CD8-positive, alpha-beta memory T cell (primary cell): ENCODE measurements at places on chromosomes 3 and 15.

- DNase-seq = no peak
Measured at GRCh38 chr3:122668930-122669730, 11.5 kb upstream of the PARP14 start.

- no peak for DNase-seq
Measured at GRCh38 chr3:42668413-42668760, 14.9 kb downstream of the ZBTB47 start.

DNA sequence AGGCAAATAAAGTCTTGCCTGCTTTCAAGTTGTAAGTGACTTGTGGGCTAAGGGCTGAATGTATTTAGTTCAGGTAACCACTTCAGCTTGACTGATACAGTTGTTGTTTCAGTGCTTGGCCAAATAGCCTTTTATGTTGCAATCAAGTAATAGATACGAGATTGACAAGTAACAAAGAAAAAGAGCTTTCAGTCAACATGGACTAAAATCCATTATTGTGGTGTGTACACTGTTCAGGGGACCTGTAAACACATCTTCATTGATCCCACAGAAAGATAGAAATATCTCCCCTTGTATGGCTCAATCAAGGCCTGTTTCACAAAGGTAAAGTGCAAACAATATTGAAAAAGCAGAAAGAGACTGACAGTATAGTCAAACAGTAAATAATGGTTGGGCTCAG is 224.8 kb upstream of the TMCO5A start:
- DNase-seq = no peak

DNA sequence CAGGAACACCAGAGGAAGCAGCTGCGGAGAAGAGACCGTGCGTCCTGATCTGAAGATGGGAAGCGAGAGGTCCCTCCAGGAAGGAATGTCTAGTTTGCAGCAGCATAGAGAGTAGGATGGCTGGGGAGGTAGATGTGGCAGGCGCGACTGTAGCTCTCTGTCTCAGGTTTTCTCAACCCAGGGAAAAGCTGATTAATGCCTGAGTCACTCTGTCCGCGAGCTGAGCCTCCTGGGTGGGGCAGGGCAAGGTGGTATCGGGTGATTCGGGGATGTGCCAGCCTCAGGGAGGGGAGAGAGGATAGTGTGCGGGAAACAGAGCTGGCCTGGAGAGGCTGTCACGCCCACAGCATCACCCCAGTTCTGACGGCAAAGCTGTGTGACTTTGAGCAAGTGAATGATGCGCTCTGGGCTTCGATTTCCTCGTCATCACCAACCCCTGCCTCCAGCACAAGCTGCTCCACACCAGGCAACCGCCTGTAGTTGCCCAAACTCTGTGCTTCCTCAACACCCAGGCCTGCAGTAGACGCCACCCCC is 28.4 kb downstream of the CPN2 start:
- no peak for DNase-seq

- DNase-seq = no peak
Measured at GRCh38 chr15:45773149-45773548, 138.3 kb downstream of the SQOR start.

DNA sequence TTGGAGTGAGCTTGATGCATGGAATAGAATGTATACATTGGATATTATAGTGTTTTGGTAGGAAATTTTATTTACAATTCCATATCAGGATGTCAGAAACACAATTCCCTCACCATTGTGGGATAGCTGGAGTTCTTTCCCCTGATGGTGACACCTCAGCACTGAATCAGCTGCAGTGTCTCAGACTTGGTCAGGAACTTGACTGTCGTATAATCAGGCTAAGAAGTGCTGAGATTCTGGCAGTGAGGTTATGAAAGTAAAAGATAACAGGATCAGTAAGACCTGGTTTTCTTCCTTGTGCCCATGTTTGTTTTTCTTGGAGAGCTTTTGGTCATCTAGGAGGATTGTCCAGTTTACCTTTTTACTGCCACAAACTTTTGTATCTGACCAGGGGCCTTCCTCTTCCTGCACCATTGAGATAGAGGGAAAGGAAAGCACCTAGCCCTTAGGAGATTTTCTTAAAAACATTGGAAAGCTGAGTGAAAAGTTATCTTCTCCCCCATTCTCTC is 27.3 kb upstream of the ST3GAL6 start:
- DNase-seq = no peak

- DNase-seq = no peak
Measured at GRCh38 chr3:66138336-66139313, 82.2 kb upstream of the SLC25A26 start.

GRCh38 chr15:100780208-100780800 is 99.3 kb upstream of the ALDH1A3 start:
- DNase-seq = no peak

DNA sequence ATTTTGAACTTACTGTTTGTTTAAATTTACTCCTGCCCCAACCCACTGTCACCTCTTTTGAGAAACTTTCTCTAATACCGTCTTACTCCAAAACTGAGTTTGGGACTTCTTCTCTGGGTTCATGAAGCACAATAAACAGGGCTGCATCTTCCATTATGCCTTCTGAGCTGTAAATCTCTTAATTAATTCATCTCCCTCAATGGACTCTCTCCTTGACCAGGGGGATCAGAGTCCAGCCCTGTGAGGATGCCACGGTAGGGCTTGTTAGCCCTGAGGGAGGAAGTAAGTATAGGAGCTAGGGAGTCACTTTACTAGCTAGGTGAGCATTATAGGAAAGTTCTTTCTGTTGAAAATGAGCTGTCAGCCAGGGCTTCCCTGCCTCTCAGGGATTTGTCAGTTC is 299.3 kb upstream of the SATB1 start:
- DNase-seq = no peak

DNA sequence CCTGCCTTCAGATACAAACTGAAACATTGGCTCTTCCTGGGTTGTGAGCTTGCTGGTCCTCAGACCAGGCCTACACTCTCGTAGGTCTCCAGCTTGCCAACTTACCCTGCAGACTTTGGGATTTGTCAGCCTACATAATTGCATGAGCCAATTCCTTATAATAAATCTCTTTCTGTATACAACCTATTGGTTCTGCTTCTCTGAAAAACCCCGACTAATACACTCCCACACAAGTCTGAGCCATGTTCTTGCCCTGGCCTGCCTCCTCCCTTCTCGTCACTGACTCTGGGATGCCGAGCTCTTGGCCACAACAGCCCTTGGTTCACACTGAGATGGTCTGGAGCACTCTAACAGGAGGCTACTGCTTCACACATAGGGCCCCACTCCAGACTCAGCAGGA is 9.5 kb downstream of the CYP19A1 start:
- no peak for DNase-seq

- peak; percentile 74 for DNase-seq
Measured at GRCh38 chr3:126654571-126655383, at the start of gene TXNRD3. TSS of gene TXNRD3 (minus strand) at chr3:126655124.

DNA sequence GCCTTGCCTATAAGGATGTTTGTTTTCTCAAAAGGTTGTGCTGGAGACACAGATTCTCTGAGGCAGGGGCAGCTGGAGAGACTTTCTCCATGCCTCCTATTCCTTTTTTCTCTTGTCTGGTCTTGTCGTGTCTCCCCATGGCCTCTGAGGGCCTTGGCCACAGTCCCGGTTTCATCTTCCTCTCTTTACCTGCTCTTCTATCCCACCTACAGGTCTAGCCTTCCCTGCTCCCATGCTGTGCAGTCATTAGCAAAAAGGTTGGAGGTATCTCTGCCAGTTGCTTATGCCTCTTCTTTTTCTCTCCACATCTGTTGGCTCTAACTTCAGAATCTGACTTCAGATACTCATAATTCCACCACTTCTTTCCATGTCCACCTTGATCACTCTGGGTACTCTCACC is 191.1 kb downstream of the IL20RB start:
- DNase-seq = no peak

DNA sequence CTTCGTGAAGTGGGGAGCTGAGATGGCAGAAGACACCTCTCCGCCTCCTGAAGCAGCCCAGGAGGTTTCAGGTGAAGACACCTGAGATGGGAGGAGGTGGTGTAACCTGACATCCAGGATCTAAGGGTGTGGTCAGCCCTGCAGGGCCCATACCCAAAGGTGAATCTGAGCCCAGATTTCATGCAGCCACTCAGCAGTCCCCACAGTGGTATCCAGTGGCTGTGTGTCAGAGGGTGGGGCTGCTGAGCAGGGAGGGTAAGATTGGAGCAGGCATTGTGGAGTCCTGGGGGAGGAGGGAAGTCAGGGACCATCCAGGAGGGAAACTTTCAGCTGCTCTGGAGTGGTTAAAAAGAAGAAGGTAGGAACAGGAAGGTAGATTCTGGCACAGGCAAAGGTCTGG is 46.0 kb upstream of the SMAD6 start:
- DNase-seq = no peak

DNA sequence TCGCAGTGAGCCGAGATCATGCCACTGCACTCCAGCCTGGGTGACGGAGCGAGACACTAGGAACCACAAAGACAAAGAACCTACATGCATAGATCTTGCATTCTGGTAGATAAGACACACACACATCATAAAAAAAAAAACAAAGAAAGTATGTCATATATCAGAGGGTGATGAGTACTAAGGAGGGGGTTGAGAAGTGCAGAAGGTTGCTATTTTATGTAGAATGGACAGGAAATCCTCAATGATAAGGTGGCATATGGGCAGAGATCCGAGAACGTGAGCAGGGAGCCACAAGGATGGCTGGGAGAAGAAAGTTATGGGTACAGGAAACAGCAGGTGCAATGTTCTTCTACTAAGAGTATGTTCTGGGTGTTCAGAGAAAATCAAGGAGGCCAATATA is 118.8 kb downstream of the MEX3B start:
- DNase-seq = no peak

- no peak for DNase-seq
Measured at GRCh38 chr15:71971905-71972304, 146.0 kb downstream of the MYO9A start.

GRCh38 chr3:86867982-86868381 is 123.0 kb downstream of the VGLL3 start:
- DNase-seq = no peak

DNA sequence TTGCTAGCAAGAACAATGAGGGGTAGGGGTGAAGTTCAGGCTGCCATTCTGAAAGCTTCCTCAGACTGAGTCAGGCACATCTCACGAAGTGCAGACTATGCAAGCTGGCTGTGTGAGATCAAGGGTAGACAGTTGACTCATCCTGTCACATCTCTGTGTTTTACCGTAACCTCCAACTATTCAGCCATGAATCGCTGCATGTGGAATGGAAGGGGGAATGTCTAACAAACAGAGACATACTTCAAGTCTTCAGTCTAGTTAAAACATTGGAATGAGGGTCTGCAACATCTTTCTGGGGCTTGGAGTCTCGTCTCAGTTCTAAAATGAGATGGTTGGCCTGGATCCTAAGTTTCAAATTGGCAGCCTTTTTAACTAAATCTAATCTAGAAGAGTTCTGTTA is 25.9 kb downstream of the AGTR1 start:
- DNase-seq = no peak

DNA sequence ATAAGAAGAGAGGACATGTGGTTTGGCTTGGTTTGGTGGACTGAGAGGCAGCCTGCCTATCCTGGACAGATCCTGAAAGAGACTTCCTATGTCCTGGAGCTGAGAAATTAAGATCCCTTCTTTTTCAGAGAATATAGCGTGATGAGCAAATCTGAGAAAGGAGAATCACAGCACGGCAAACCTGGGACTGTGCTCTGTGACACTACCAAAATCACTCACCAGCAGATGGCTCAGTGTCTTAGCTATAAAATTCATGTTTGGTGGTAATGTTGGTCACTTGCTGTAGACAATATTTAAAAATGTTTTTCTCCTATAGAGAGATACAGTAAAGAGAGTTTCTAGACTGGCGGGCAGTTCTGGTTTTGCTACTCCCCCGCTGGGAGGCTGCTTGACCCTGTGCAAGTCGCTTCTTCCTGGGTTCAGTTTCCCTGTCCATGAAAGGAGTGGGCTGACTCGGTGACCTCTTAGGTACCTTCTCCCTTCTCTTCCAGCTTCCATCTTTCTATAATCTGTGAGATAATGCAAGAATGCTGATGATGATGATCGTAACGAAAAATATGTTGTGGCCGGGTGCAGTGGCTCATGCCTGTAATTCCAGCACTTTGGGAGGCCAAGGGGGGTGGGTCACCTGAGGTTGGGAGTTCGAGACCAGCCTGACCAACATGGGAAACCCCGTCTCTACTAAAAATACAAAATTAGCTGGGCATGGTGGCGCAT is 7.6 kb upstream of the HES1 start:
- DNase-seq = no peak

GRCh38 chr3:85244519-85244918 is 285.7 kb downstream of the CADM2 start:
- no peak for DNase-seq

DNA sequence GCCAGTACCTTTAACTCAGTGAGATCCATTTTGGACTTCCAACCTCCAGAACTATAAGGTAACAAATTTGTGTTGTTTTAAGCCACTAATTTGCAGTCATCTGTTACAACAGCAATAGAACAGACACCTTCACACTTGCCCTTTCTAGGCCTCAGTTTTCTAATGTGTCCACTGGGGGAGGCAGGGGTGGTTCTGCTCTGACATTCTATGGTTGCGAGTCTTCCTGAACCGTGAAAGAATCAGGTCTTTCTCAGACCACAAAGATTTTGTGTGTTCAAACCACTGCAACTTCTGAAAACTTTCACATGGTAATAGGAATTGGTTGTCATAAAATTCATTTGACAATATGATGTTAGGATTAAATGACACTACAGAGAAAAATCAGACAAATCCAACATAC is 26.8 kb upstream of the CSTA start:
- no peak for DNase-seq

DNA sequence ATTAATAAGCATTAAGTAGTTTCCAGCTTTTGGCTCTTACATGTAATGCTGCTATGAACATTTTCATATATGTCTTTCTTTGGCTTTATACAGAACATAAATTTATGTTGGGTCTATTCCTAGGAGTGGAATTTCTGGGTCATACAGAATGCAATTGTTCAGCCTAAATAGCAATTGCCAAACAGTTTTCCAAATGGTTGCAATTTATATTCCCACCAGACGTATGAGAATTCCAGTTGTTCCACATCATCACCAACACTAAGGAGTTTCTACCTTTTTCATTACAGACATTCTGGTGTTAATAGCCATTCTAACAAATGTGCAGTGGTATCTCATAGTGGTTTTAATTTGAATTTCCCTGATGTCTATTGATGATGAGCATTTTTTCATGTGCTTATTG is 160.1 kb upstream of the TMC3 start:
- no peak for DNase-seq

- no peak for DNase-seq
Measured at GRCh38 chr3:61561374-61562041, at the start of gene PTPRG. TSS of gene PTPRG (plus strand) at chr3:61561571. CDS start at chr3:61562288, 717 bp downstream.
